ENCODE measurements at places on chromosomes 12 and 14.

DNA sequence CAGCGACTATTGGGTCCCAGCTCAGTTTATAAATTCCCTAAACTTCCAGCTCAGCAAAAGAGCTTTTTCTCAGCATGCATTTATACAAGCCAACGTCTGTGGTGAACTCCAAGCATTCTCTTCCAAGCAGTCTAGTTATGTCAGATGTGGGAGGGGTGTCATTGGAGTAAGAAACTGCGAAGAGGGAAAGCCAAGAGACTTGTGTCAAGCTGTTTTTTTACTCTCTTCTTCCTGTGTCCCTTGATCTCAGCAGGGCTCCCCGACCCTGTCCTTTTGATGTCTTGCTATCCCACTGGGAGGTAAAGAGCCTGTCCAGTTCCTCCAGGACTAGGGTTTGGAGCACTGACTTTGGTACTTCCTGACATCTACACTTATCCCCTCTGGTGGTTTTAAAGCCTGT, 69.0 kb downstream of the PPM1H start:
- DNase-seq: no peak

GRCh38 chr14:58915646-58916045, 272.8 kb upstream of the DAAM1 start:
- no peak for DNase-seq

DNA sequence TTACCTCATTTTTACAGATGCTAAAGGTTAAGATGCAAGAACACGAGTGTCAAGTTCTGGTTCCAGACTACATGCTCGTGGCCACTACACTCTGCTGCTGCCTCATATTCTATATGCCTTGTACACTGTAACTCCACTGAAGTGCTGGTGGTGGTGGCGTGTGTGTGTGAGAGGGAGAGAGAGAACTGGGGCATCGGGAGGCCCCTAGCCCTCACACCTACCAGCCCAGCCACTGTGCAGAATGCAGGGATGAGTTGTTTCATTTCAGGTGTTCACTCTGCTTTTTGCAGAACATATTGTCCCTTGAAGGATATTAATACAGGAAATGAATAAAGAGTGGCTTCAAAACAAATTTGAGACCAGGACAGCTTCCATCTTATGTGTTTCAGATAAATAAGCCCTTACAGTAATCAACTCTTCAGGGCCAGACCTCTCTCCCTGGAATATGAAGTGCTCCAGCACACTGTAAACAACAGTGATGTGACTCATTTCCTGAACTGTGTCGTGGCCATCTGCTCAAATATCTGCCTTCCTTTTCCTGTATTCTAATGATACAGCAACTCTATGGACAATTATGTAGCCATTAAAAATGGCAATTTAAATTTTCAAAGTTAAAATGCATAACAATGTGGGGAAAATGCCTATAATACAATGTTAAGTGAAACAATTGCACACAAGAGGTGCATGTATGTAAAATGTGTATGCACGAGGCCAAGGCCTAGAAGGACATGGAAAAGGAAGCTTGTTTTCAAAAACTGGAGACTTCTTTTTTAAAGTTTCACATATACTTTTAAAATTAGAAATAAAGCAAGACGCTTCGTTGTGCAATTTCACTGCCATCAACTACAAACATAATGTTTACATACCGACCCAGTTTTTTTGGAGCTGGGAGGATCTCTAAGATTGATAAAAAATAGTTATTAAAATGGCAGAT, 215.4 kb downstream of the PELI2 start:
- no peak for DNase-seq

GRCh38 chr14:80867091-80867490, 74.4 kb downstream of the CEP128 start:
- no peak for DNase-seq

GRCh38 chr14:91956616-91957015, 9.1 kb upstream of the FBLN5 start:
- no peak for DNase-seq

DNA sequence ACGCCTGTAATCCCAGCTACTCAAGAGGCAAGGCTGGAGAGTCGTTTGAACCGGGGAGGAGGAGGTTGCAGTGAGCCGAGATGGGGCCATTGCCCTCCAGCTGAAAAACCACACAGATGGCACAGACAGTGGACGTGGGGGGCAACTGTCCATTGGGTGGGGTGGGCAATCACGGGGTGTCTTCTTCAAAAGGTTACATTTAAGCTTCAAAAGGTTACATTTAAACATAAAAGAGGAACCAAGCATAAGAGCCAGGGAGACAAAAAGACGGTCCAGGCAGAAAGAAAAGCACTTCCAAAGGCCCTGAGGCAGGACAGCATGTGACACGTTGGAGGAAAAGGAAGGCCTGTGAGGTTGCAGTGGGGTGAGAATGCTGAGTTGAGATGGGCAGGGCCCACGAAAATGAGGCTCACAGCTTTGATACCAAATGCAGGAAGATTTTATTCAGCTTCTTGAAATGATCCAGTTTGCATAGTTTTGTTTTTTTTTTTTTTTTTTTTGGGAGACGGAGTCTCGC, 10.7 kb downstream of the SCARB1 start:
- no peak for DNase-seq

GRCh38 chr12:66921151-66921550, 242.3 kb upstream of the GRIP1 start:
- no peak for DNase-seq

GRCh38 chr12:131589221-131589897, 121.5 kb upstream of the SFSWAP start:
- DNase-seq: no peak

GRCh38 chr12:131764738-131765137, 53.8 kb downstream of the SFSWAP start:
- DNase-seq: no peak

- DNase-seq: no peak
These were observed 111.9 kb downstream of the PAX9 start for GRCh38 chr14:36773558-36773957.

- DNase-seq: no peak
These were observed 10.3 kb downstream of the NAB2 start for GRCh38 chr12:57099047-57099714.

DNA sequence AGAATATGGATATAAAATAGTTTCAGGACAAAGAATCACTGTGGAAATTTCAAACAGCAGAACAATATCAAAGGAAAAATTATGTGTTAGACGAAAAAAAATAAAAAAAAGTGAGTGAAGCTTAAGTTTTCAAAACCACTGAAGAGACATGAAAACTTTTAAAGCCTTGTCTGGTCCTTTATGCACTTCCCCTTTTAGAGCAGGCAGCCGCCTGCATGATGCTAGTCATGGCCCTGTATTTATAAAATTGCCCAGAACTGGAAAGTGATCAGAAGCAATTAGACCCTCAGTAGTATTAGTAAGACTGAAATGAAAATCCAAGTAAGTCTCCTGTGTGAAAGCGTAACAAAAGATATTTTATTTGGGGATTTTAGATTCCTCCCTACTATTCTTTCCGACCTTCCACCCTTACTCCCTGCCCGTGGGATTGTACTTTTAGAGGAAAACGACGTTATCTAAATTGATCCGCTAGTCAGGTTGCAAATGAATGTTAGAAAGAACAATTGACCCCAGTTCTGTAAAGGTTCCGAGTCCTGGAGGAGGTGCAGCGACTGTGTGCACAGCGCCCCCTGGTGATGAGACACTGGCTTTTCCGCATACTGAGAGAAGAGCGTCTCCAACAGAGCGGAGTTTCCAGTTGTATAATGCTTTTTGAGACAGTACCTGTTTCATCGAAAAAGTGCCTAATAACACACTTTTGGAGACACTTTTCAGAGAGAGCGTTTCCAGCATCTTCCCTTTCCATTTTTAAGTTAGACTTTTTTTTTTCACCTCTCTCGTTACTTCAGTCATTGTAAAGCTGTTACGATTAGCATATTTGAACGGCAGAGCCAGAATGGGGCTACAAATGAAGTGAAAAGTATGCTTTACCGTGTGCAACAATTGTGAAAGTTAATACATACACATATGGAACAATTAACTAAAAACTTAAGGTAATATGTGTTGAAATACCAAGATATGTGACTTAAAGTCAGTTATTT, 12.4 kb downstream of the MGST1 start:
- no peak for DNase-seq

- DNase-seq: no peak
These were observed 257.0 kb upstream of the MGAT4C start for GRCh38 chr12:86513226-86513625.

GRCh38 chr14:26338231-26338630, 259.6 kb downstream of the NOVA1 start:
- no peak for DNase-seq

DNA sequence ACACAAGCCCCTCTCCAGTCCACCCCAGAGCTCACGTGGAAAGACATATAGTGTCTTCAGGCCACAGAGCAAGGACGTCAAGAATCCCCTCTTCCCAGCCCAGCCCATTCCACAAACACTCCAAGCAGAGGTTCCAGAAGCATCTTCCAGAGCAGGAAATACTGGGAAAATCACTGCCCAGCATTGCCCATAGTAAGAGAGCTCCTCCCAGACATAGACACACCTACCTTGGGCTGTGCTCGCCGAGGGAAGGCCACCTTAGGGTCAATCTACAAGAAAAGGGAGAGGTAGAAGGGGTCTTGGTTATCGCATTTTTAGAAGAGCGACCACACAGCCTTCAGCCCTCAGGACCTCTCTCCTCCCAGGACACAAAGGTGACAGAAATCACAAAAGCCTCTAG, 4.5 kb downstream of the MSI1 start:
- no peak for DNase-seq

DNA sequence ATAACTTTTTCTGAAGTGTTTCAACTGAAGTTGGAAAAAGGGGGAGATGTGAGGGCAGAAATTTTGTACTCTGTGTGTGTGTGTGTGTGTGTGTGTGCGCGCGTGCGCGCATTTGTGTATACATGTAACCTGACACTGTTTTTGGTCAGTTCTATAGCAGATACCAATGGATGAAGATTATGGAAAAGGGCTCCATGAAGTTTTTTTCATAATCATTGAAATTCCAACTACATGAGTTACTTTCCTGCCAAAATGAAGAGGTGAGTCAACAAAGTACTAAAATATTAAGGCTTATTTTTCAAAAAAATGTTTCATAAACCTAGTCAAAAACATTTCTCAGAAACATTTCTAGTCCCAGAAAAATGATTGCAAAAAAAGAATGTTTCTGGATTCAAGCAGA, 25.7 kb upstream of the CERS5 start:
- no peak for DNase-seq

DNA sequence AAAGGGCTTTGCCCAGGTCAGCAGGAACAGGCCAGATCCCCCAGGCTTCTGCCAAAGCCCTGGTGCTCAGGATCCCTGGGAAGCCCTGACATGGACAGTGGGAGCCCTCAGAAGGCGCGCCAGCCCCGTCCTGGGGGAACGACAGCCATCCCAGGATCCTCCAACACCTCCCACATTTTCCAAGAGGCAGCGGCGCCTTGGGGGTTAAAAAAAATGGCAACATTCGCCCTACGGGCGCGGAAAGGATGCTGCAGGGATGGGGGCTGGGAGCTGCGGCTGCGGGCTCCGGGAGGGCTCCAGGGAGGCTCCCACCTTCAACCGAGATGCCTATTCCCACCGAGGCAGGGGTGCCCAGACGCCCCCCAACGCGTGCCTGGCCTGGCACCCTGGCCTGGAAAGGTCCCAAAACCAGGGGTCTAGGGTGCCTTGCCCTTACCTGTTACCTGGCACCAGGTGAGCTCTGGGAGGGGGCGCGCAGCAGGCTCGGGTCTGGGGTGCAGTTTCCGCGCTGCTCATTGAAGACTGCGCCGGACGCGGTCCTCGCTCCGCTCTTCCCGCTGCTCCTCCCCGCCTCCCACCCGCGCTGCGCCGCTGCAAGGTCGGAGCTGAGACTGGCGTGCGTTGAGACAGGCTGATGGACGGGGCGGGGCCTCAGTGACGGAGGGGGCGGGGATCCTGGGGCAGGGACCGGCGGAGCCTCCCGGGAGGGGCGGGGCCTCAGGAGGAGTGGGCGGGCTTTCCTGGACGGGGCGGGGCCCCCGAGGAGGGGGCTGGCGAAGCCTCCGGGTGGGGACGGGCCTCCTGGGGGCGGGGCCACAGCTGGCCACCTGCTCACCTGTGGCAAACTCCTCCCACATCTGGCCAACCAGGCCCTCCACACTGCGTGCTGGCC, at the start of gene ABCB9:
Gene ABCB9 (minus strand): TSS at position 613 of the 892 bp plus-strand sequence. CDS start 6,228 bp downstream, outside the sequence.
- DNase-seq: peak; percentile 96

DNA sequence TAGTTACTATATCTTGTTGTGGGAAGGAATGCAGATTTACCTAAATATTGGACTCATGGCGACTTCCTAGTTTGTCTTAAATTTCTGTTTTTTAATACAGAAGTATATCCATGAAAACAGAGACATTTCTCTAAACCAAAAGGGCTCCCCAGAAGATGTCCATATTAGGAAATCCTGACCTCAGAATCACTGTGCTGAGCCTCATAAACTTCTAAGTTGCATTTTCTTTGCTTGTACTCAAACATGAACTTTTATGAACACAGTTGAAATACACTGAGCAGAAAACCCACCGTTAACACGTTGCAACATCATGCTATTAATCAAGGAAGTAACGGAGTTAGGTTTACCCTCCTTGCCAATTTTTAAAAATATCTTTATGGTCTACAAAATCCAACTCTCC, 42.9 kb upstream of the NR2C1 start:
- DNase-seq: no peak

All from CD4-positive, alpha-beta T cell treated with Interleukin-17A for 1 hour (primary cell).